Activated CD4-positive, alpha-beta memory T cell treated with anti-CD3 and anti-CD28 coated beads, Interleukin-2, amount 10 ng/mL, durations not matched to agents 7 days and 5 days (primary cell): ENCODE measurements at places on chromosomes 12 and 14. TPM values are rescaled to one million over a fixed set of nuclear protein-coding genes. Genes with fewer than 3 reads are reported as not detected.

DNA sequence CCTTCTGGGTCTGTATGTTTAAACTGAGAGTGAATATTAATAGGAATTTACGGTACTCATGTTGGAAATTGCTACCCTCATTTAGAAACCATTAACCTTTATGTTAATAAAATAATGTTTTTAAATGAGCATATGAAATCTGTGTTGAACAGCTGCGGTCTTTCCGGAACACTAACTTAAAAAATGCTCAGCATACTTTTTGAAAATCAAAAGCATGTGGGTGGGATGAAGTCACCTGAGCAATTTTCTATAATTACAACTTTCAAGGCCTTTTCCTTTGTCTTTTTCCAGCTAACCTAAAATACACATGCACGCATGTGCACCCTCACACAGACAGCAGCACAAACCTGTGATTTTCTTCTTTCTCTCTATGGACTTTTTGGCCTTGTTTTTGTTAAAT is 39.8 kb downstream of the BORCS5 start:
- H3K27ac ChIP-seq = no peak overlapping the region
- no peak overlapping the region for H3K4me3 ChIP-seq
- peaks cover 45% of the 10 kb centered on the region for H3K36me3 ChIP-seq
- H3K27me3 ChIP-seq = no peaks in the 10 kb centered on the region
- H3K4me1 ChIP-seq = peaks cover 33% of the 10 kb centered on the region

GRCh38 chr14:94368956-94369355 is 19.4 kb downstream of the SERPINA1 start:
- no peak overlapping the region for H3K4me3 ChIP-seq
- DNase-seq = no peak
- H3K27me3 ChIP-seq = no peaks in the 10 kb centered on the region
- H3K4me1 ChIP-seq = no peaks in the 10 kb centered on the region
- no peak overlapping the region for H3K27ac ChIP-seq

DNA sequence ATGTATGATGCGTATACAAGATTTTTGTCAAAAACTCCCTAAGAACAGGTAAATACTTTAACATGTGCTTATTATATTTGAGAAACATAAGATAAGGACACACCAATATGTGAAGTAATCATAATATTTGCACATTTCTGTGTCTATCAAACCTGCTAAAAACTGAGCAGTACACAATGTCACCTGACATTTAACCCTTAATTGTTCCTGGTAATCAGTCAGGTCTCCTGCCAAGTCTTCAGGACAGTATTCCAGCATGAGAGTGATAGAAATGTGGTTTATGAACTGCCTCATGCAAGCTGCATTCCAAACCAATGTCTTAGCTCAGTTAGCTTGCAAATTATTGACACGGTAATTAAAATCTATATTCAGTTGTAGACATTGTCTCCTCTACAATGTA is 4.2 kb downstream of the SOX5 start:
- no peaks in the 10 kb centered on the region for H3K27me3 ChIP-seq
- no peak for DNase-seq
- H3K4me3 ChIP-seq = no peak overlapping the region
- H3K4me1 ChIP-seq = no peaks in the 10 kb centered on the region
- H3K36me3 ChIP-seq = no peaks in the 10 kb centered on the region
- no peak overlapping the region for H3K27ac ChIP-seq

GRCh38 chr14:50954811-50955372 is 10.6 kb upstream of the PYGL start:
- peaks cover 6% of the 10 kb centered on the region for H3K4me1 ChIP-seq
- no peaks in the 10 kb centered on the region for H3K27me3 ChIP-seq

- DNase-seq = peak; percentile 55
- H3K27me3 ChIP-seq = peaks cover 8% of the 10 kb centered on the region
- H3K4me3 ChIP-seq = no peak overlapping the region
- H3K36me3 ChIP-seq = no peaks in the 10 kb centered on the region
- H3K4me1 ChIP-seq = no peaks in the 10 kb centered on the region
- H3K27ac ChIP-seq = no peak overlapping the region
Observed at GRCh38 chr12:6062757-6063735, 61.4 kb downstream of the VWF start.

- DNase-seq = peak; percentile 78
- H3K4me1 ChIP-seq = peaks cover 53% of the 10 kb centered on the region
- peak overlapping the region; percentile 79 for H3K27ac ChIP-seq
- no peak overlapping the region for H3K4me3 ChIP-seq
Observed at GRCh38 chr12:116959845-116960514, 49.2 kb downstream of the FBXW8 start.

DNA sequence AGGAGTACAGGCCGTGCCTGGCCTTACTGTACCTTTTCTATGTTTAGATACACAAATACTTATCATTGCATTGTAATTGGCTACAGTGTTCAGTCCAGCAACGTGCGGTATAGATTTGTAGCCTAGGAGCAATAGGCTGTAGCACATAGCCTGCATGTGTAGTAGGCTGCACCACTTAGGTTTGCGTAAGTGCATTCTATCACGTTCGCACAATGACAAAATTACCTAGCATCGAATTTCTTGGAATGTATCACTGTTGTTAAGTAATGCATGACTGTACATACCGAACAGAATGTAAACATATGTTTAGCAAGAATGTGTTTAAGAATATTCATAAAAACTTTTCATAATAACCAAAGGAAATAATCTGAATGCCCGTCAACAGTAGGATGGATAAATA is 31.9 kb downstream of the VRTN start:
- H3K4me3 ChIP-seq = no peak overlapping the region
- no peaks in the 10 kb centered on the region for H3K4me1 ChIP-seq
- no peak overlapping the region for H3K27ac ChIP-seq
- no peak for DNase-seq
- H3K27me3 ChIP-seq = peaks cover 9% of the 10 kb centered on the region

DNA sequence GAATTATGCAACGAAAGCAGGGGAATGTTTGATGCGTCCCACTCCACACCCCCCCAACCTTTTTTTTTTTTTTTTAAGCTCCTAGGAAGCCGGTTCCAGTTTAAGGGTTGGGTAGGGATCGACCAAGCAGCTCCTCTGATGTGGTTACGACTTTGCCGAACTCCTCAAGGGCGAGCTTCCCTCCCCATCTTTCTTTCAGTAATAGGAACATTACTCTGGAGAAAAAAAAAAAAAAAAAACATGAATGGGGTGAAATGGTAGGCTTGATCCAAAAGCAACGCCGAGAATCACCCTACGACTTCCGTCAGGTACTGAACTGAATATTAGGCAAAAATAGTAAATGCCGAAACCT is 9.6 kb downstream of the BMP4 start:
- peaks cover 57% of the 10 kb centered on the region for H3K27me3 ChIP-seq
- no peak for DNase-seq
- no peaks in the 10 kb centered on the region for H3K4me1 ChIP-seq
- H3K4me3 ChIP-seq = no peak overlapping the region
- no peaks in the 10 kb centered on the region for H3K36me3 ChIP-seq

DNA sequence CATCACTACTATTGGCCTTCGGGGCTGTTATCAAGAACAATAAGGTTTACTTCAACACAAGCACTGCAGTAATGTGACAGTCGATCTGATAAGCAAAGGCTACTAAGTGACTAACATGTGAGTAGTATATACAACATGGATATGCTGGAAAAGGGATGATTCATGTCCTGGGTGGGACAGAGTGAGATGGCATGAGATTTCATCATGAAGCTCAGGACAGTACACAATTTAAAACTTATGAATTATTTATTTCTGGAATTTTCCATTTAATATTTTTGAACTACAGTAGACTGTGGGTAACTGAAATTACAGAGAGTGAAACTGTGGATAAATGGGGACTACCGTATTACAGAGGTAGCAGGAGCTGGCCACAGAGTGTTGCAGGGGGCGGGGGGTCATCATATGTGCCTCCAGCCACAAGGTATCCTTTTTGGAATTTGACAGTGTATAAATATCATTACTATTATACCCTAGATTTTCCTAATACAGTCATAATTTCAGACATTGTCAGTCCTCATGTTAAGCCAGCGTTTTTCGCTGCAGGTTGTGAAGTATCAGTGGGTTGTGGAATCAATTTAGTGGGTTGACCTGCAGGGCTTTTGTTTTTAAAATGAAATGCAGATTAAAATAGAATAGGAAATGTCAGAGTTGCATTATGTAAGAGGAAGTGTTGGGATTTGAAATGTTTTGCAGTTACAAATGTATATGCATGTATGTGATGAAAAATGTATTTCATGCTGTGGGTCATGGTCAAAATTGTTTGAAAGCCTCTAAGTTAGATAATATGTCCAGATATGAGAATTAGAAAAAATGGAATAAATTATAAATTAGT is 148.0 kb upstream of the NUDT4 start:
- no peaks in the 10 kb centered on the region for H3K4me1 ChIP-seq
- H3K27ac ChIP-seq = no peak overlapping the region
- no peak overlapping the region for H3K4me3 ChIP-seq
- H3K27me3 ChIP-seq = peaks cover 8% of the 10 kb centered on the region
- DNase-seq = no peak

DNA sequence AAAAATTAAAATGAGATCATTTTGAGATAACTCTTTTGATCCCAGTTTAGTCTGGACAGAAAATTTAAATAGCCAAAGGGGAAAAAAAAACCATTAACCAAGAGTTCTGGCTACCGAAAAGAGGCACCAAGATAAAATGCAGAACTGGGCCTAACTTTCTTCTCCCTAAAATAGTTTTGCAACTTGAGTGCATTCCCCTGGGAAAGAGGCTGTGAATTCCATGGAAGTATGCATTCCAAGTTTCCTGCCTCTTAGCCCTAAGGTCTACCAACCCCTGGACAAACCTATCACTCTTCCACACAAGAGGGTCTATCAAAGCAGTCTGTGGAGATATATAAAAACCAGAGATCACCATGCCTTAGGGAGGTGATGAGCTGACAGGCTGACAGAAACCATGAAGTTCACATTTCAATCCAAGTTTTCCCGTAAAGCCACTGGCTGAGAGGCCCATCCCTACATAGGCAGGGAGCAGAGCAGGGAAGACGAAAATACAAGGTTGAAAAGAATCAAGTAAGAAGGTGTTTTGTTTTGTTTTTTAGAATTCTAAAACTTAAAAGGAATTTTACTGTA is 33.8 kb downstream of the DCP1B start:
- no peak overlapping the region for H3K4me3 ChIP-seq
- H3K4me1 ChIP-seq = no peaks in the 10 kb centered on the region
- H3K27ac ChIP-seq = no peak overlapping the region
- H3K36me3 ChIP-seq = peaks cover 15% of the 10 kb centered on the region
- no peaks in the 10 kb centered on the region for H3K27me3 ChIP-seq

DNA sequence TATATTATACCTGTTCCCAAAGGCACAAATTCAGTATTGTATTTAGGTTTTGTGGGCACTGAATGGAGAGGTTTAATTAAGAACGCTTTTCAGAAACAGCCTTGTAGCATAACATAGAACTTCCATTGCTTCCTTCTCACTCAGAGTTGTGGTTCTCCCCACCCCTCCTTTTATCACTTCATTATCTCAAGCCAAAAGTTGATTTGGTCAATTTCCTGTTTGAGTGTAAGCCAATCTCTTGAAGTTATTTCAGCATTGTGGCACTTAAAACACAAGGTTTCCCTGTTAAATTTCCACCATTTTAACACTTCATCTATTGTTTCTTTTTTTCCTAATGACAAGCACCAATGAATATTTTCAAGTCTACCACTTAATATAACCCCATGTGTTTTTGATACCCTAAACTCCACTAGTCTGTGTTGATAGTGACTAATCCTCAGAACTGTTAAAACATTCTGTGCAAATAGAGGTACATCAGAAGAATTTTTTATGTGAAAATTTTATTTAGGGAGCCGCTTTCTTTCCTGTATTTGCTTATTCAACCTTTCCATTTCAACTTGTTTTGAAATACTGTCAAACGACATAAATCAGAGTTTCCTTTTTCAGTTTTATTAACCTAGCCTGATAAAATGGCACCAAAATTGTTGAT is 340.1 kb downstream of the BCAT1 start:
- H3K4me3 ChIP-seq = no peak overlapping the region
- no peak for DNase-seq
- no peaks in the 10 kb centered on the region for H3K4me1 ChIP-seq
- no peaks in the 10 kb centered on the region for H3K36me3 ChIP-seq

- H3K36me3 ChIP-seq = peaks cover 23% of the 10 kb centered on the region
- H3K4me1 ChIP-seq = no peaks in the 10 kb centered on the region
- H3K4me3 ChIP-seq = no peak overlapping the region
- DNase-seq = no peak
Observed at GRCh38 chr12:32005496-32006125, 46.4 kb downstream of the RESF1 start.

DNA sequence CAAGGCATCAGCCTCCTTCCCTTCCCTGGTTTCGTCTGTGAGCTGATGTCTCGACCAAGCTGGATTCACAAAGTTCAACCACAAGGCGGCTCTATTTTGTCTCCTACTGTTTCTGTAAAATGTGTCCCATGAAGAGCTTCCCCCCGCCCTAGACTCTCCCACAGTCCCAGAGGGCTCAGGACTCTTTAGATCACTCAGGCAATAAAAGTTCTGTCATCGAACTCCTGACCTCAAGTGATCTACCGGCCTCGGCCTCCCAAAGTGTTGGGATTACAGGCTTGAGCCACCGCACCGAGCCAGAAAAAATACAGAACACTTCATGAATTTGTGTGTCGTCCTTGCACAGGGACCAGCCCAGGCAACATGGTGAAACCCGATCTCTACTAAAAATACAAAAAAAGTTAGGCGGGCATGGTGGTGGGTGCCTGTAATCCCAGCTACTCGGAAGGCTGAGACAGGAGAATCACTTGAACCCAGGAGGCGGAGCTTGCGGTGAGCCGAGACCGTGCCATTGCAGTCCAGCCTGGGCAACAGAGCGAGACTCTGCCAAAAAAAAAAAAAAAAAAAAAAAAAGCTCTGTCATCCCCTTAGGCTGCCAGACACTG is 149.4 kb downstream of the BCL11B start:
- H3K27ac ChIP-seq = no peak overlapping the region
- no peak overlapping the region for H3K4me3 ChIP-seq
- peak; percentile 3 for DNase-seq
- H3K36me3 ChIP-seq = no peaks in the 10 kb centered on the region
- peaks cover 13% of the 10 kb centered on the region for H3K27me3 ChIP-seq

DNA sequence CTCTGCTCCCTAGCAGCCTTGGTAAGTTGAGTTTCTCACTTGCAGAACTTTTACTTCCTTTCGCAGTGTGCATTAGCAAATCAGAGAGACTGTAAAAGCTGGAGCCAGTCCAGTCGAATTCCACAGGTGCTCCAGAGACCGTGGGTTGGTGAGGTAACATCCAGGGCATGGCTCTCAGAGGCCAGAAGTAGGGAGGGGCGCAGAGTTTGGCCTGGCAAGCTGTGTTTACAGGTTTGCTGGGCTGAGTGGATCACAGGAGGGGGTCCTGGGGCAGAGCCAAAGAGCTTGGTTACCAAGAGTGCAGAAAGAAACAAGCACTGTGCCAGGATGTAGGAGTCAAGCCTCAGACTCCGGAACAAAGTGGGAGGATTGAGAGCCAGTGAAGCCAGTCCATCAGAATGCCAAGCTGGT is 10.2 kb upstream of the BHLHE41 start:
- no peaks in the 10 kb centered on the region for H3K4me1 ChIP-seq
- no peaks in the 10 kb centered on the region for H3K36me3 ChIP-seq
- no peak overlapping the region for H3K4me3 ChIP-seq
- H3K27ac ChIP-seq = no peak overlapping the region
- no peak for DNase-seq

LBHD2 gene
- total RNA-seq = not detected

DCD gene
- total RNA-seq = not detected

CLECL1 gene
- total RNA-seq = 13.5 TPM

NEUROD4 gene
- total RNA-seq = not detected

PPP1R13B gene
- total RNA-seq = 15.9 TPM

CD9 gene
- 1.0 TPM for total RNA-seq

DCN gene
- not detected for total RNA-seq

POLE gene
- 117 TPM for total RNA-seq

ZC3H14 gene
- 33.1 TPM for total RNA-seq

OTX2 gene
- total RNA-seq = not detected

RND1 gene
- 2.6 TPM for total RNA-seq

SNRNP35 gene
- total RNA-seq = 29.7 TPM

RNF41 gene
- total RNA-seq = 33.8 TPM

TOMM20L gene
- total RNA-seq = not detected

STON2 gene
- total RNA-seq = 3.0 TPM
